Activated naive CD4-positive, alpha-beta T cell (primary cell): ENCODE measurements at places on chromosomes 1 and 21.

GRCh38 chr1:32557812-32558211 lies 18.6 kb downstream of the ZBTB8A start:
- no peak for DNase-seq

GRCh38 chr1:88029142-88029541 lies 654.9 kb upstream of the PKN2 start:
- DNase-seq, result no peak

- no peak for DNase-seq
Measured at GRCh38 chr1:3170561-3171453, 101.8 kb downstream of the PRDM16 start.

DNA sequence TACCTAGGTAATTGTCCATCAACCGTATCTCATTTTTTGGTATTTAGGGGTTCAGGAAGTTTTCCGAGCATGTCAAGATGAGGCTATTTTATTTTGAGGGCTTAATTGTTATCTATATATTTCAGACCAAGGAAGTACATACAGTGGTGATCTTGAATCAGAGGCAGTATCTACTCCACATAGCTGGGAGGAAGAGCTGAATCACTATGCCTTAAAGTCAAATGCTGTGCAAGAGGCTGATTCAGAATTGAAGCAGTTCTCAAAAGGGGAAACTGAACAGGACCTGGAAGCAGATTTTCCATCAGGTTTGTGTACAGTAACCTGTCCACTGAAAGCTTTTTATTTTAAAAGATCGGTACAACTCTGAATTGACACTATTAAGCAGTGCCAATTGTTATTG lies 130.2 kb downstream of the ZMYM4 start:
- no peak for DNase-seq

- DNase-seq, result no peak
Measured at GRCh38 chr21:39377444-39378050, 28.7 kb upstream of the HMGN1 start.

- no peak for DNase-seq
Measured at GRCh38 chr1:184892116-184892515, 82.2 kb downstream of the NIBAN1 start.

GRCh38 chr1:180916771-180917170 lies 4.1 kb downstream of the KIAA1614 start:
- DNase-seq, result no peak

- DNase-seq, result no peak
Measured at GRCh38 chr1:19798486-19799229, 1.1 kb downstream of the TMCO4 start.

GRCh38 chr1:15915991-15916390 lies 59.9 kb downstream of the ZBTB17 start:
- DNase-seq, result no peak

- DNase-seq, result no peak
Measured at GRCh38 chr1:207003210-207003609, 29.3 kb downstream of the C1orf116 start.

- DNase-seq, result no peak
Measured at GRCh38 chr1:218718206-218718605, 373.1 kb downstream of the TGFB2 start.

- DNase-seq, result no peak
Measured at GRCh38 chr1:11311816-11312755, 39.1 kb downstream of the UBIAD1 start.

- no peak for DNase-seq
Measured at GRCh38 chr1:111559736-111560279, 56.4 kb upstream of the ADORA3 start.

DNA sequence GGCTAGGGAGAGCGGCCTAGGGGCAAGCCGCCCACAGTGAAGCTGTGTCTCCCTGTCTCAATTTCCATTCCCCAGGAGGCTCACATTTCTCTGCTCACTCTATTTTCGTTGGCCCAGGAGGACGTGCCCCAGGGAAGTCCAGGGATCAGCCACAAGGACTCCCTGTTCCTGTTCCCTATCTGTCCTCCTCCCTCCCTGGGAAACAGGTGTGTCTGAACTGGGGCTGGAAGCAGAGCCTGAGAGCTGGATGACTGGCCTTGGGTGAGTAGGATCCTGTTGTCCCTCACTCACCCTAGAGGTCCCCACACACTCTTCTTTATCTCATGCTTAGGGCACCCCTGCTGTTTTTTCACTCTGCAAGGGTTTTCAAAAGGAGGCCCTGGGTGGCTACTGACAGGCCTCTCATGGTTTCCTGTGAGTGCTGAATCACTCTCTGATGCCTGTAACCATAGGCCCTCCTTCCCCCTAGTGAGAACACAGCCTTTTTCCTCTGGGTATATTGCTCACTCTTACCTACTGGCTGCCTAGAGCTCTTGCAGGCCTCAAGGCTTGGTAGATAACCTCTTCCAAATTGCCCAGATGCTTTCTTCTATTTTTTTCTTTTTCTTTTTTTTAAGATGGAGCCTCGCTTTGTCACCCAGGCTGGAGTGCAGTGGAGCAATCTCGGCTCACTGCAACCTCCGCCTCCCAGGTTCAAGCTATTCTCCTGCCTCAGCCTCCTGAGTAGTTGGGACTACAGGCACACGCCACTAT lies 3.3 kb upstream of the UTP11 start:
- DNase-seq, result no peak

DNA sequence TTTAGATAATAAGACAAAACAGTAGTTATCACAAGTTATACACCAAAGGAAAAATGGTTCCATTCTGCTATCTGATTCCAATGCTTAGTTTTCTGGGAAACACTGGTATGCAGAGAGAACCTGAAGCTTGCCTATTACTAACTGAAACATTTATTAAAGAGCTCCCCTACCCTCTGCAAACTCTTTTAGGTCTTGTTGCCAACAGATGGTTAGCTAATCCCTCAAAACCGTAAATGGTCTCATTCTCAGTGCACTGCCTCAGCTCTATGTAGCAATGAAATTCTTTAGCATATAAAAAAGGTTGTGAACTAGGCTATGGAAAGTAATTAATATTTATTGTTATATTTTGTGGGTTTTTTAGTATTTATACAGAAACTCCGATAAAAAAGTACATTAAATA lies 20.4 kb downstream of the C21orf91 start:
- DNase-seq, result no peak

GRCh38 chr1:162373541-162374260 lies 3.0 kb downstream of the SPATA46 start:
- DNase-seq, result no peak

GRCh38 chr1:162755306-162755705 lies 35.2 kb upstream of the HSD17B7 start:
- no peak for DNase-seq

- DNase-seq, result no peak
Measured at GRCh38 chr1:153417136-153417888, 992 bp downstream of the S100A7A start.

GRCh38 chr1:226719596-226720387 lies 19.3 kb downstream of the ITPKB start:
- DNase-seq, result no peak

DNA sequence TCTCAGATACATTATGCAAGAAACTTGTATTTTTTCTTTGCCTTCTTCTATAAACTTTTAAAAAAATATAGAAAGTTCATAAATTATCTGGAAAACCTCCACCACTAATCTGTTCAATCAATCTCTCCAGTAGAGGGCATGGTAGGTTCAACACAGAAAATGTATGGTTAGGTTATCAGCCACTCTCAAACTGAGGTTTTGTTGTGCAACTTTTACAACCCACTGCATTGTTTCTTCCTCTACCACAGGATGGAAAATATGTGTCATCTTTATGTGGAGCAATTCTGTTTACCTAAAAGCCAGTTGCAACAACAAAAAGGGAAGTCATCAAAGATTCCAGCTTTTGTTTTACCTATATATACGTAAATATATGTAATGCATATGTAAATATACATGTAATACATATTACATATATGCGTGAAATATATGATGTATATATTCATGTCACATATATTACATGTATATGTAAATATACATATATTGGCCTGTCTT lies 3.0 kb upstream of the RGS2 start:
- DNase-seq, result no peak

DNA sequence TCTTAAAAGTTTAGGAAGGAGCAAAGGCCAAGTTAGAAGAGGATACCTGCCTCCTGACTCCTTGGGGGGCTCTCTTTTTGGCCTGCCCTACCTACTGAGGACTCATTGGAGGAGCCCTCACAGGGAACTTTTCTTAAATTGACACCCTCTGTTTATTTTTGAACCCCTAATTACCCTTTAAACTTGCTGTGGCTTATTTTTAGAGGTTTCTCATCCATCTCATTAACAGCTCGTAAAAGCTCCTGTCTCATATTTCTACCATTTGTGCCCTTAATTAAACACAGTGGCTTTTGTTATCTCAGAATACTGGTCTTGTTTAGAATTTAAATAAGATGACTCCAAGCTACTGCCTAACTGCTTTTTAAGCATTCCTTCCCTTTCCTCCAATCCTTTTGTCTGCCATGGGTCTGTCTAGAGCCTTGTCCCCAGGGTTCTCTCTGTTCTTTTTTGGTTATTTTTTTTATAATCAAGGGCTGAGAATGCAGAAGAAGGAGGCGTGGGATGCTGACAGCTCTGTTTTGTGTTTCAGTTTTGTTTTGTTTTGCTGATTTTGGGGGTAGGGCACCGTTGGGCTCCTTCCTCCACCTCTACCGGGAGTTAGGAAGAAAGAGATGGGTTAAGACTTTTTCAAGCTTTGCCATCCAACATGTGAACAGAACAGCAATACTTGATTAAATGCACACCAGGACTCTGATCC lies 78.0 kb downstream of the SYT6 start:
- DNase-seq, result no peak

GRCh38 chr1:26349877-26350244 lies 4.1 kb downstream of the CRYBG2 start:
- no peak for DNase-seq

DNA sequence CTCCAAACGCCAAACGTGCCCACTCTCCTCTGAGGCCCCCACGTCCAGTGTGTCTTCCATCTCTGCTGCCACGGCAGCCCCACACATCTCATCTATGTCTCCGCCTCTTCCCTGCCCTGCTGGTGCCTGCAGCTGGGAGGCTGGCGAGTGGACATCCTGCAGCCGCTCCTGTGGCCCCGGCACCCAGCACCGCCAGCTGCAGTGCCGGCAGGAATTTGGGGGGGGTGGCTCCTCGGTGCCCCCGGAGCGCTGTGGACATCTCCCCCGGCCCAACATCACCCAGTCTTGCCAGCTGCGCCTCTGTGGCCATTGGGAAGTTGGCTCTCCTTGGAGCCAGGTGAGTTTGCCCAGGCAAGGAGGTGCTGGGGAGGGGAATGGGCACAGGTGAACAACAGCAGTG lies 8.6 kb downstream of the ADAMTSL4 start:
- no peak for DNase-seq

GRCh38 chr1:31568895-31569595 lies 7.3 kb upstream of the TINAGL1 start:
- DNase-seq, result no peak

- no peak for DNase-seq
Measured at GRCh38 chr1:187844313-187844712, 1015.6 kb downstream of the PLA2G4A start.

- DNase-seq, result no peak
Measured at GRCh38 chr21:45638707-45639106, 4.8 kb upstream of the PCBP3 start.

DNA sequence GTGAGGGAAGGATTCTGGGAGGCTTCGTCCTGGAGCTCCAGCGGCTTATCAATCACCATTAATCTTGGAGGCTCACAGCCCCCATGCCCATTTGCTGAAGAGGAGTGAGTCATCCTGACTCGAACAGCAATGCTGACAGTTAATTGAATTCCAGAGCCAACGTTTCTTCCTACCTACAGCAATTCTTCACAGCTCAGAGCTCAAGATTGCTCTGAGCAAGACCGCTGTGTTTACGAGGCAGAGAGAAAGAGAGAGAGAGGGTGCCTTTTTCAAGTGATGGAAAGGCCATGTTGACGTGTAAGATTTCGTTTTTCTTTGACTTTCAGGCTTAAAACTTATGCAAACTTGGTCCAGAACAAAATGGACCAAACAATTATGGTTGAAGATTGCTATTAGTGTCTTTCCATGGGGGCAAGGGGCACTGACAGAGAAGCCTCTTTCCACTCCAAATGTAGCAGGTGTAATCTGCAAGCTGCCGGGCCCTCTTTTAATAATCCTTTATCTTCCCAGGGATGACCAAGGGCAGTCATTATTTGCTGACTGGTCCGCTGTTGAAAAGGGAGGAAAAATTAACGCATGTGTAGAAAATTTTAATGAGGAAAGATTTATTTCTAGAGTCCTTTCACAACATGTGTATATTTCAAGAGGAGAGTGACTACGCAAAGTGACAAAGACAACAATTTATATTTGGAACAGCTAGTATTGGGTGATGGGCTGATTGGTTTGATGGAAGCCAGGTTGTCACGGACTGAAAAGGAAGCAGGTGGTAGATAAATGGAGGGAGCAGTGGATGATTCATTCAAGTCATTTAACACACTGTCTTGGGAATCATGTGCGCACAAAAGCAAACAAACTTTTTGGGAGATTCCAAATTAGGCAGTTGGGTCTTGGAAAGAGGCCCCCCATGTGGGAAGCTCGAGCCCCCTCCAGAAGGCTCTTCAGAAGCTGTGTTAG lies 136.1 kb upstream of the IRF2BP2 start:
- DNase-seq, result no peak
